HT-29 (cell line): ENCODE measurements at places on chromosomes 12 and 14.

DNA sequence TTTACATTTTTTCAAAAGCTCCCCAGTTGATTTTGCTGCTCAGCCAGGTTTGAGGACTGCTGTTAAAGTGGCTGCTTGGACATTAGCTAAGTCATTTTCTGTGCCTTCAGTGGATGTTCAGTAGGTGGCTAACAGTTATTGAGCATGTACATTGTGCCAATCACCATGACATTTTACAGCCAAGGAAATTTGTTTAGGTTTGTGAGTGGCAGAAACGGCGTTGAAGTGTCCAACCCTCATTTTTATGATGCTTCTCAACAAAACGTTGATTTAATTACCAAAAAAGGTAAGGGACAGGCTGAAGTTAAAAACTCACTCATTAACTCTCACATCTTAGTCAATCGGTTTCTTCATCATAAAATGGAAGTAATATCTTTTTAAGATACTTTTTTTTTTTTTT is 37.0 kb upstream of the LRIG3 start:
- no peak for DNase-seq

DNA sequence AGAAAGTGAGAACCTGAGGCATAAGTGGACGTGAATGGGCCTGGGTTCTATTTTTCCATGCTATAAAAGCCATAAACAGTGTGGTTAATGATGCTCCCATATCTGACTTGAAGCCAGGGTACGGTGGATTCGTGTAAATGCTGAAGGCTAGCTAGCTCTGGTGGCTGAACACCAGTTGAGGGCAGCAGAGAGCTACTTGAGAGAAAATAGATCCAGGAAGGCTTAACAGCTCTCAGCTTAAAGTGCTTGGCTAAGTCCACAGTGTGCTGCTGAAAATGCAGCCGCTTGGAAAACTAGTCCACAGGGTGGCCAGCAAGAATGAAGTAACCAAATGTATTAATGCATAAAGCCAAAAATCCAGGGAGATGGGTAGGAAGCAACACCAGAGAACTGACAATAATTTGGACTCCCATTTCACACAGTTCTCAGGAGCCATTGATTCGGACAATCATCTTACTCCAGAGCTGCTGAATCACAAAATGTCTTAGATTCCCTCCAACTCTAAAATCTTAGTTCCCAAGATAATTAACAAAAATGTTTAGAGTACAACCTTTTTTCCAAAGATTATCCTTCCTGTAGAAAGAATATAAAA is 15.0 kb upstream of the FOXG1 start:
- peak; percentile 54 for DNase-seq

DNA sequence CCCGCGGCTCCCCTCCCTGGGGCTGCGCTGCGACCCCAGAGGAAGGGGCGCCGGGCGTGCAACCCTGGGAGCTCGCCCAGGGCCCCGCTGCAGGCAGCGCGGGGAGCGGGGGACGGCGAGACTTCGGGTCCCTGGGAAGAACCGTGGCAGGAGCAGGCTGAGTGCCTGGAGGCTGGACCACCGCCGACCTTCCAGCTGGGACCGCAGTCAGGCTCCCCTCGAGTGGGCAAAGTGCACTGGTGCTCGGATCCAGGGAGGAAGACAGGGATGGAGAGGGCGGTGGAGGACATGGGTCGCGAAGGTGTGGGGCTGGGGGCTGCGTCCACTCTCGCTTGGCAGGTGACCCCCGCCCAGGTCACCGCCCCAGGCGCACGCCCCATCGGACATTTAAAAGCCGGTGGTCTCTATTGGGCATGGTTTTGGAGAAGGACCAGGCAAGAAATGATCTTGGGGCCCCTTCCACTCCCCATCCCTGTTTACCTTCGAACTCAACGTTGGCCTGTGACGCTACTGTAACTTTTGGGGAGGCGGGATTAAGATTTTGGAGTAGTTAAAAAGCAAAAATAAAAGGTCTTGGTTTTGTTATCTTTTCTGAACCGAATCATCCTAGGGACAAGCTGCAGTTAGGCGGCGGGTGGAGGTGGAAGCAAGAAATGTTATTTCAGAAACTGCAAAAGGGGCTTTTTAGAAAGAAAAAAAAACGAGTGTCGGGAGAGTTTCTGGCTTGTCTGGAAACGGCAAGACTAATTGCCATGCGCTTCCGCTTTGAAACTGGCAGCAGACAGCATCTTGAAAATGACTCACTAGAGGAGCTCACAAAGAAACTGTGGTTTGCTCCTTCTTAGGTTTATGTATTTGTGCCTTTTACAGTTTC is 1.0 kb downstream of the ELK3 start:
- peak; percentile 48 for DNase-seq

DNA sequence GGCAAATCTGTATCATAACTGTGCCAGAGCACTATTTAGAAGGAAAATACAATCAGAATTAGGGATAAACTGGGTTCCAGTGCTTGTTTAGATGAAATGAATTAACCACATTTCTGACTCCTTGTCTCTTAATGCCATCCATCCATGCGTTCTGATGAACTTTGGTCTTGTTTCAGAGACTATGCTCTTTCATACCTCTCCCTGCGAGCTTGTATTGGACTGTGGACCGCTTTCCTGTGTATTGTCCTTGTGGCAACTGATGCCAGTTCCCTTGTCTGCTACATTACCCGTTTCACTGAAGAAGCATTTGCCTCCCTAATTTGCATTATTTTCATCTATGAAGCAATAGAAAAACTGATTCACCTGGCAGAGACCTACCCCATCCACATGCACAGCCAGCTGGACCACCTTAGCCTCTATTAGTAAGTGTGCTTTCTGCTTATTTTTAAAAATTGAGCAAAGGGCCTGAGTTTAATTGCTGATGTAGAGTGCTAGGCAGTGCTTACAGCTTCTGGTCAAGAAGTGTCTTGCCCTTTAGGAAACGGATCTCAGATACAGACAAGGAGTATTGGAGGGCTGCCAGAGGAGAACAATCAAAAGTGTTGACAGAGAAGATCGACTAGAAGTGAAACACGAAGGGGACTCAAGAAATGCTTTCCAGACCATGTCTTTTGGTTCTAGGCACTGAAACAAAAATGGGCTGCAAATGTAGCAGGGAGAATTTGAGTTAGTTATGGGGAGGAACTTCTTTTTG is 46.7 kb downstream of the SLC4A8 start:
- no peak for DNase-seq

- no peak for DNase-seq
These were observed 8.1 kb downstream of the RTL1 start for GRCh38 chr14:100895411-100895810.

- DNase-seq, result no peak
These were observed 40.9 kb downstream of the BEST3 start for GRCh38 chr12:69658203-69658602.

- no peak for DNase-seq
These were observed 78.7 kb downstream of the FUT8 start for GRCh38 chr14:65491274-65491673.

DNA sequence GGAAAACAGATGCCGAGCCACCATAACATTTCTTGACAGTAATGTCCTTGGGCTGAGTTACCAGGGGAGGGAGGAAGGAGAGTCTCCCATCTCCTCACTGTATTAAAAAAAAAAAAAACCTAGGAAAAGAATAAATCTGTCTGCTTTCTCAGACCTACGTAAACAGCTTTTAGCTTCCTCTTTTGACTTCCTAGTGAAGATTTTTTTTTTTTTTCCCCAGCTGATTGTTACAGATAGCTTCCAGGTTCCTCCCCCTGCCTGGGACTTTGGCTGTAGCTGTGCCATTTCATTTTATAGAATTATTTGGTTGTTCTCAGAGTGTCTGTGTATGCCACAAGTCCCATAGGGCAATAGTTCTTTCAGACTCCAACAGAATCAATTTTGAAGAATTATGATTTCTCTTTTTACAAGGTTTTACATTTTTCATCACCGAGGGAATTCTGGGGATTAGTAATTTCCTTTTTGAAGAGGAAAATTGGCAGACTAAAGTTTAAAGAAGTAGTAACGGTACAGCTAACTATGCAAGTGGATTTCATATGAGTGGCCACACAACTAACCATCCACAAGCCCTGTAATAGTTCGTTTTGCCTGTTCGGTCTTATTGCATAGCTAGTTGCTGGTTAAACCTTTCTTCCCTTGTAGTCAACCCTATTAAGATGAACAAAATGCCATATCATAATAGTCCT is 23.1 kb upstream of the GNS start:
- DNase-seq, result no peak

DNA sequence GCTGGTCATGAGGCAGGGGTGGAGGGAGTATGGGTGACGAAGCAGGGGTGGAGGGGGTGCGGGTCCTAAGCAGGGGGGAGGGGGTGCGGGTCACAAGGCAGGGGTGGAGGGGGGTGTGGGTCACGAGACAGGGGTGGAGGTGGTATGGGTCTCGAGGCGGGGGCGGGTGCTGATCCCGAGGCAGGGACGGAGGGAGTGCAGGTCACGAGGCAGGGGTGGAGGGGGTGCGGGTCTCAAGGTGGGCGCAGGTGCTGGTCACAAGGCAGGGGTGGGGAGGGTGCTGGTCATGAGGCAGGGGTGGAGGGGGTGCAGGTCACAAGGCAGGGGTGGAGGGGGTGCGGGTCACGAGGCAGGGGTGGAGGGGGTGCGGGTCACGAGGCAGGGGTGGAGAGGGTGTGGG is 56.5 kb downstream of the ITPK1 start:
- DNase-seq, result no peak

- peak; percentile 27 for DNase-seq
These were observed 22.9 kb upstream of the CALM1 start for GRCh38 chr14:90373887-90374286.

DNA sequence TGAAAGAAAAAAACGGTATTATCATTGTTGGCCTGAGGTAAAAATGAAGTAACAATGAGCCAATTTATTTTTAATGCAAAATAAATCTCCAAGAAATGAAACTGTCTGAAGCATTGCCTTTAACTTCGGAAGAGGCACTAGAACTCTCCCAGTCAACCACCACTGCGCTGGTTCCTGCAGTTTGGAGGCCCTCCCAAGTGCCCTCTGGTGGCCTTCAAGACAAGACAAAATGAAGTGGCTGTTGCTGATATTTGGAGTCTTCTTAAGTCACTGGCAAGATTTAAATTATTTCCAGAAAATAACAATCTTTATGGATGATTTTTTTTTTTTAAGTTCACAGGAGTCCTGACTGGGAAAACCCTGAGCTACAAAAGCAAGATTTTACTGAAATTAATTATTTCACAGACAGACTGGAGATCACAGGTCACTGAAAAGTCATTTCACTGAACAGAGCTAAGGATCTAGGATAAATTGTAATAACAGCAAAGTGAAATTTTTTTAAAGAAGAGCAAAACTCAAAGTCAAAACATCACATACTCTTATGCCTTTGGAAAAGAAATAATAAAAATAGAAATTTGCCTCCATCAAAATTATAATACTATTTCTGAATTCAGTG is 58.2 kb downstream of the DICER1 start:
- peak; percentile 58 for DNase-seq

DNA sequence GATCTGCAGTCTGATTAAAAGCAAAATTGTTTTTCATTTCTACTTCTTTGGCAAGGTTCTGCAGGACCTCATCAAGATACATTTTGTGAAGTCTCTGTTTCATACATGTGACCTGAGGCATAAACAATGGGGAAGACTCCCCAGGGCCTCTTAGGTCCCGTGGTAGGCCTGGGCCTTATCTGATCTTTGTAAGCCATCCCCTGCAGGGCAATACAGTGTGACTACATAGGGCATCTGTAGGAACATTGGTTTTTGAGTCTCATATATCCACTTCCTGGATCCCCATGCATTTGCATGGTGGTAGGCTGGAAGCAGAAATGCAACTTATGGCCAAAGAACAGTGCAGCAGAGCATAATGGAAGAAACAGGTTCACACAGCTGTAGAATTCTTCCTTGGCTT is 6.0 kb downstream of the FAR2 start:
- no peak for DNase-seq

DNA sequence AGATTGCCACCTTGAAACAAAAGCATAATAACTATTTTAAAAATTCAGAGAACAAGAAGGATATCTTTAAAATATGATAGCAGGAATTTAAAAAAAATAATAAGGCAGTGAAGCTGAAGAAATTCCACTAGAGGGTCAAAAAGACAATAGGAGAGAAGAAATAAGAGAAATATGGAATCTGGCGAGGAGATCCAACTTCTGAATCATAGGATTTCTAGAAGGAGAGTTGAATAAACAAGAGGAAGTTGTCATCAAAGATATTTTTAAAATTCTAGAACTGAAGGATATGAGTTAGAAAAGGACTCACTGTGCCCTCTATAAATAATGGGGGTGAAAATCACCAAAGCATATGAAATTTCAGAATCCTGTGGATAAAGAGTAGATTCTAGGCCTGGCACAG is 26.8 kb upstream of the TOMM20L start:
- no peak for DNase-seq

GRCh38 chr12:69888901-69889300 is 63.9 kb downstream of the MYRFL start:
- DNase-seq, result no peak

- DNase-seq, result no peak
These were observed 5.8 kb downstream of the CFAP54 start for GRCh38 chr12:96495155-96495554.

- peak; percentile 43 for DNase-seq
These were observed 6.7 kb upstream of the DNAAF2 start for GRCh38 chr14:49641697-49642129.

DNA sequence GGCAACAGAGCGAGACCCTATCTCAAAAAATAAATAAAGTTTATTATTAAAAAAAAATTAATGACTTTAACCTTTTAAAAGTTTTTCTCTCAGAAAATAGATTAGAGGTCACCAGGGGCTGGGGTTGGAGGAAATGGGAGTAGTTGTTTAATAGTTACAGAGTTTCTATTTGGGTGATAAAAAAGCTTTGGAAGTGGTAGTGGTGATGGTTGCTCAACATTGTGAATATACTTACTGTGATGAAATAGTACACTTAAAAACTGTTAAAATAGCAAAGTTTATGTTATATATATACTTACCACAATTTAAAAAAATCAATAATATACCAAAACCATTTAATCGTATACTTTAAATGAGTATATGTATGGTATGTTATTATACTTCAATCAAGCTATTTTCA is 59.6 kb downstream of the ARL6IP4 start:
- no peak for DNase-seq

DNA sequence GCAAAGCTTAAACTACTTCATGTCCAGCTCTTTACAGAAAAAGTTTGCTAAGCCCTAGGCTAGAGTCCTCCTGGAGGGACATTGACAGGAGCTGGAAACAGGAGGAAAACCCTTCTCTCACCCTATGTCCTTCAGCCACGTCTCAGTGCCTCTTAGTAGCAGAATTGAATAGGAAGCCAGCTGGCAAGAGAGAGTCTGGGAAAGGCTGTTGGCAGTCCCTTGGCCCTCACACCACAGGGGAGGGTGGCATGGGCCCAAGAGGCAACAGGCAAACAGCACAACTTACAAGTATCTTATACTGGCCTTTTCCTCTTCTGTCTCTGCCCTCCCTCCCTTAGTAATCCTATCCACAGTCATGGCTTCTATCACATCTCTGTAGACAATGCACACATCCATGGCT is 27.7 kb upstream of the DHRS2 start:
- no peak for DNase-seq
